Bronchial epithelial cell (primary cell): ENCODE measurements at places on chromosomes 1 and 21.

GRCh38 chr1:15001317-15001915 lies 152.1 kb upstream of the TMEM51 start:
- no peak for DNase-seq

GRCh38 chr1:206847946-206848345 lies 17.5 kb upstream of the IL20 start:
- peak; percentile 76 for DNase-seq

DNA sequence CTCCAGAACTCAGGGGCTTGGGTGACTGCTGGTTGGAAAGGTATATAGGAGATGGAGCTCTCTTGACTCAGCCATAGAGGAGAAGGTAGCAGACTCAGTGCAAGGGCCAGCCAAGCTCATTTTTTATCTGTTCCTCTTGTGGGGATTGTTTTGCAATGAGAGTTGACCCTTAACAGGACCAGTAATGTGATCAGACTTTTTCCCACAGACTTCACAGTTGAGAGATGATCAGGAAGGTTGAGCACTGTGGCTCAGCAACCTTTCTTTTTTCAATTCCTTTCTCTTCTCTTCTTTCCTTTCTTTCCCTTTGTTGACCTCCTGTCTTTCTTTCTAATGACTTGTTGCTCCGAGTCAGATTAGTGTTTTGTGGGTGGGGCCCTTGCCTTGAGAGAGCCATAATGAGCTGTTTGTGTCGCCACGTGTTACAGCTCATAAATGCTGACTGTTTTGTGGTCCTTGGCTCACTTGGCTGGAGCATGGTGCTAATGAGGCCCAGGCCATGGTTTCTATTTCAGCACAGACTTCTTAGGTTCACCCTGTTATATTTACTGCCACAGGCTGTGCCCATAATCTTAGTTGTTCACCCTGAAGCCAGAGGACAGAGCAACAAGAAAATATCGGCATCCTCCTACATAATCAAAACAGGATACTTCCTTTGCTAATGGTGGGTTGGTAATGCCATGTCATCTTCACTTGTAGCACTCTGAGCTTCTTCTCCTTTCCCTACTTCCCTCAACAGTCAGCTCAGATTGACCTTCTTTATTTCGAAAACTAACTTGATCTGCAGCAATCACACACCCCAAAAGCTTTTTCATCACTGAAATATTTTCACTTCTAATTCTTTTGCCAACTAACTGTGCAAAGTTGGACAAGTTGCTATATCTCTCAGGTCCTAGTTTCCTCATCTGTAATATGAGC lies 13.9 kb downstream of the ADAM30 start:
- DNase-seq = no peak

DNA sequence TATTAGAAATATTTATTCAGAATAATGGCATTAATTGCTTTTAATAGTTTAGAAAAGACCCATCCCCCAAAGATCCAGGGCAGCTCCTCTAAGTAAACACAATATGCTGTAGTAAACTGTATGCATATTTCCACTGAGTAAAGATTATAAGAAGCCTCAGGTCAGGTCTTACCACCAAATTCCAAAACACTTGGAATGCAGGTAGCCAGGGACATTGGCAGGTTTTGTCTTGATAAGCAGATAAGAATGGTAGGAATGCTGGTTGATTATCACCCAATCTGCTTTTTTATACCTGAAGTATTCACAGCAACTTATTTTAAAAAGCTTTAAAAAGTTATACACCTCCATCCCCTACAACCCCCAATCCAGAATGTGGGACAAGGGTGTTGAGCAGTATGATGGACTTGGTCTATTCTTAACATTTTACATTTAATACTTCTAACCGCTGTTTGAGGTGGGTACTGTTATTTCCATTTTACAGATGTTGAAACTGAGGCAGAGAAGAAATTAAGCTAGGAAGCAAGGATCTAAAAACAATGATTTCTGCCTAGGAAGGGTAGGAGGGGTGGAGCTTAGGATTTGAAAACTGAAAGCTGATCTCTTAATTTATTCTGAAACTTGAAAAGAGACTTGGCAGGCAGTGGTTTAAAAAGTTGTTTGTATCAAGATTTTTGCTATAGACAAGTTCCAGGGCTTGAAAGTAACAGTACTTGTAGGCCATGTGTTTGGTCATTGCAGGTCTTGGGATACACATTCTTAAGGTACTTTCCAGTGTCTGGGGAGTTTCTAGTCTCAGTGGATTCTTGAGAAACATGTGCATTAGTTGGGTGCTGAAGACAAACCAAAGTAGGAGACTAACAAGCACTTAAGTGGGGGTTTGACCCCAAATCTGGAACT lies 15.6 kb upstream of the THEM4 start:
- peak; percentile 27 for DNase-seq

DNA sequence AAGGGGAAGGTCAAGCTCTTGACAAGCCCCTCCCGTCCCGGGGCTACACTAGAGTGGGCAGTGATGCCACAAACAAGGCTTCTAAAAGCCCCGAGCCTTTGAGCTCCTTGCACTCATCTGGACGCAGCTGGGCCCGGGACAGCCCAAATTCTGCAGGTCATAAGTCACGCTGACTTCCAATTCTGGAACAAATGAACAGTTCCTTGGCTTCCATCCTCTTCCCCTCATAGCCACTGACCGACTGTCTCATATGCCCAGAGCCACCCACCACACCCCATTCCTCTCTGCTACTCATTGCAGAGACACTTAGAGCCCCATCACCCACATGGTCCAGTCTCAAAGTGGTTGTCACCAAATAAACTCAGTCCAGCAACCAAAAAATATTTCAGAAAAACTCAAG lies 32.8 kb upstream of the PRELP start:
- no peak for DNase-seq

DNA sequence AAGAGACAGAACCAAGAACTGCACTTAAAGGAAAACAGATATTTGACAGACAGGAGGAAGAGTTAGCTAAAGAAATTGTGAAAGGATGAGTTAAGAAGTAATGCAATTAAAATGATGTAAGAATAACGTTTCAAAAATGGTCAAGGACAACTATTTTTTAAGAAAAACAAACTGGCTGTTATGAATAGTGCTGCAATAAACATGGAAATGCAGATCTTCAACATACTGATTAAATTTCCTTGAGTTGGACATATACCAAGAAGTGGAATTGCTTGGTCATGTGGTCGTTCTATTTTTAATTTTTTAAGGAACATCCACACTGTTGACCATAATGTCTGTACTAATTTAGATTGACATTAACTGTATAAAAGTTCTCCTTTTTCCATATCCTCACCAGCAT lies 23.1 kb upstream of the PHTF1 start:
- no peak for DNase-seq

DNA sequence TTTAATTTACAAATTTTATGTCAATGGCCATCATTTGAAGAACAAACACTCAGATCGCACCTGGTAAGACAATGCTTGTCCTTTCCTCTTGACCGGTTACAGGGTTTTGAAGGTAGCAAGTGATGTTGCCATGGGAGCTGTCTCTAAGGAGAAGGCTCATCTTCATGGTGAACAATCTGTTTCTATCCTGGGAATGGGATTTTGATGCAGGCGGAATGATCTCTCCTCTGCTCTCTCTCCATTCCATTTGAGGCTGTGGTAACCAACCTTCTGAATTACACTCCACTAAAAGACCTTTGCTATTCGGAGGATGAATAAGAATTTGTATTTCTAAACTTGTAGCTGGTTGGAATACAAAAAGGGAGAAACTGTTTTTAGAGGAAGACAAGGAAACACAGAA lies 57.9 kb upstream of the SLC5A9 start:
- DNase-seq = no peak

DNA sequence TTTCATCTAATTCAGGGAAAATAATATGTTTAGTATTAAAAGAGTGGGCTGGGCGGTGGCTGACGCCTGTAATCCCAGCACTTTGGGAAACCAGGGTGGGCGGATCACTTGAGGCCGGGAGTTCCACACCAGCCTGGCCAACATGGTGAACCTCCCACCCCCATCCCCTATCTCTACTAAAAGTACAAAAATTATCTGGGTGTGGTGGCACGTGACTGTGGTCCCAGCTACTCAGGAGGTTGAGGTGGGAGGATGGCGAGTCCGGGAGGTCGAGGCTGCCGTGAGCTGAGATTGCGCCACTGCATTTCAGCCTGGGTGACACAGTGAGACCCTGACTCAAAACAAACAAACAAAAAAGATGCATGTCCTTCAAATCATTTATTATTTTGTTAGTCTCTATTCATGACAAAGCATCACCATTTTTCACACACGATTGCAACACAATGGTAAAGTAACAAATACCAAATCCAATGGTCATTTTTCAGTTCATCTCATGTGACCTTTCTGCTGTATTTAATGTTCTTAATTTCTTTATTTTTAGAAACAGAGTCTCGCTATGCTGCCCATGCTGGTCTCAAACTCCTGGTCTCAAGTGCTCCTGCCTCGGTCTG lies 1.0 kb downstream of the MSH4 start:
- DNase-seq = no peak

DNA sequence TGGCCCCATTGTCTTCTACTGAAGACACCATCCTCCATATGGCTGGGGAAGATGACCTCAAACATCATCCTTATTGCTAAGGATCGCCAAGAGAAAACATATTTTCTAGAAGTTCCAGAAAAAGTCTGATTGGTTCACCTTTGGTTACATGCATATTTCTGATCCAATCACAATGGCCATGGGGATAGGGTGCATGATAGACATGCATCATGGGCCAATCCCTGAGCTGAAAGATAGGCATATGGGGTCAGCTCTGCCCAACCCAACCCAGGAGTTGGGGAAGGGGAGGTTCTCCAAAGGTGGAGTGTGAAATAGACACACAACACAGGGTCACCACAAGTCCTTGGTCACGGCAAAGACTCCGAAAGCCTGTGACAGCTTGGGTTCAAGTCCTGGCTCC lies 276.3 kb upstream of the TMEM51 start:
- DNase-seq = no peak

DNA sequence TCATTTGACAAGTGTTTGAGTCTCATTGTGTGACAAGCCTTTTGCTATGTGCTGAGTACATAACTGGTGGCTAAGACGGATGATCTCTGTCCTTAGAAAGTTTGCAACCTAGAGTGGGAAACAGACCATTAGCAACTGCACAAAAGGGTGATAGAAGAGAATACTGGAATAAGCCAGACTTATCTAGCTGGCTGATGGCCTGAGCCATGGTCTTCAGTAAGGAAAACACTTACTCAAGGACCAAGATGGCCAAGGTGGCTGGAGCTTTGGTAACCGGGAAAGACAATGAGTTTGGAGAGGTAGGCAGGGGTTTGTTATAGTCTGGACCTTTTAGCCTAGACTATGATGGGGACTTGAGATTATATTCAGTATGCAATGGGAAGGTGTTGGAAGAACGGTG lies 1.6 kb upstream of the TAF12 start:
- DNase-seq = no peak

- no peak for DNase-seq
These were observed 7.4 kb upstream of the SVBP start for GRCh38 chr1:42824481-42825035.

GRCh38 chr1:209491031-209491430 lies 92.5 kb upstream of the CAMK1G start:
- DNase-seq = no peak

DNA sequence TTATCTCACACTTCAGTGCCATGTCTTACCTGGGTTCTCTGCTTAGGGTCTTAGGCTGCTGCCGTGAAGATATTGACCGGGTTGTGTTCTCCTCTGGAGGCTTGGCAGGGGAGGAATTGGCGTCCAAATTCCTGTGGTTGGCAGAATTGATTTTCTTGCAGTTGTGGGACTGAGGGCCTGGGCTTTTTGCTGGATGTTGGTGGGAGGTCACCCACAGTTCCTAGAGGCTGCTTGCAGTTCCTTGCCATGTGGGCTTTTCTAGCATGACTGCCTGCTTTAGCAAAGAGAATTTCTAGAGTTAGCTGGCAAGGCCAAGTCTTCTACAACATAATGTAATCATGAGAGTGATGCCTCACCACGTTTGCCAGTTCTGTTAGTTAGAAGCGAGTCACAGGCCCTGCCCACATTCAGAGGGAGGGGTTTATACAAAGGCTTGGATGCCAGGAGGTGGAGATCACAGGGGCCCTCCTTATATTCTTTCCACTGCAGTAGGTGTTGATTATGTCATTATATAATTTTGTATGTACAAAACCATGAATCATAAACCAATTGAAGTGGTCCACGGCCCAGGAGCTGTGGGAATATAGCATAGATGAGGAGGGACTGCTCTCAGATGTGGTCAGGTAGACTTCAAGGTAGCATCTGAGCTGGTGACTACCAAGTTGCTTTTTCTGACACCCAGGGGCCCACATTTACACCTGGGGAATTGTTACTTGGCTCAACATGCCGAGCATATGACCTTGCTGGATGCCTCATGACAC lies 6.6 kb downstream of the UBL4B start:
- peak; percentile 61 for DNase-seq

DNA sequence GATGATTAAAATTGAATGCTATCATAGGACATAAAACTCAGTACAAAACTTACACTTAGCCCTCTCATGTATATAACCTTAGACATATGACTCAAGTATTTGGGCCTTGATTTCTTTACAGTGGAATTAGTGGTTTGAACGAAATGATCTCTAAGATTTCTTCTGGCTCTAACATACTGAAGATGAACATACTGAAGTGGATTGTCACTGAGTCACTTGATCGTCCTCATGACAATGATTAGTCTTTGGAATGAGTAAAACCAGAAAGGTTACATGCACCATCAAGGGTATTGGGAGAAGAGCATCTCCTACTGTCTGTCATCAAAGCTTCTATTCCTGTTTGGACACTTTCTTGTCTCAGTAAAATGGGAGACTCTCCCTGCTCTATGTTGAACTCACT lies 17.4 kb downstream of the FMN2 start:
- DNase-seq = no peak

GRCh38 chr1:20496241-20496661 lies 10.2 kb upstream of the CAMK2N1 start:
- peak; percentile 100 for DNase-seq

DNA sequence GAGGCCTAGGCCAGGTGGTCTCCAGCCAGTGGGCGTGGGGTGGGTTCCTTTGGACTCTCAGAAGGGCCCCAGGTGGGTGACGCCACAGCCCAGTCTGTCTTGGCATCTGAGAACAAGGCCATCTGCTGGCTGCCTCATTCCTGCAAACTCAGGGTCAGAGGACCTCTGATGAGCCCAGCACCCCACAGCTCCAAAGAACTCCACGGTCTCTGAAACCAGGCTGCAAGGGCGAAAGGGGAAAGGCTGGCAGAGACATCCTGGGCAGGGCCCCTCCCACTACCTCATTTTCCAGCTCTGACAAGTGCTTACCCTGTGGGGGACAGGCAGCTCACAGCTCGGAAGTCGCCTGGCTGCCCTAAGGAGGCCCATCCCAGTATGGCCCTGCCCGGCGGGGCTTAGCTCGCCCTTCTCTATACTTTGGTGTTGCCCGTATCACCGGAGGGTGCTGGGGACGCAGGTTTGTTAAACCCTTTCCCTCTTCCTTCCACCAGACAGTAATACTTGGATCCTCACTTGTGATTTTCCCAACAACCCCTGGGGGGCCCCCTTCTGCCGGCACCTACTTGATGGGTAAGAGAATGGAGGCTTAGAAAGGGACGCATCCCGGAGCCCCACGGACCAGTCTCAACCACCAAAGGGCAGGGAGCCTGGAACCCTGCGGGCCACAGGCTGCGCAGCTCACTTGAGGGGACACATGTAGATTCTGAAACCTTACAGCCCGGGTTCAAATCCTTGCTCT lies 10.9 kb upstream of the EDN2 start:
- no peak for DNase-seq

- peak; percentile 53 for DNase-seq
These were observed 16.0 kb downstream of the ELK4 start for GRCh38 chr1:205615789-205616188.
